ENCODE measurements at places on chromosomes 6 and 20.

DNA sequence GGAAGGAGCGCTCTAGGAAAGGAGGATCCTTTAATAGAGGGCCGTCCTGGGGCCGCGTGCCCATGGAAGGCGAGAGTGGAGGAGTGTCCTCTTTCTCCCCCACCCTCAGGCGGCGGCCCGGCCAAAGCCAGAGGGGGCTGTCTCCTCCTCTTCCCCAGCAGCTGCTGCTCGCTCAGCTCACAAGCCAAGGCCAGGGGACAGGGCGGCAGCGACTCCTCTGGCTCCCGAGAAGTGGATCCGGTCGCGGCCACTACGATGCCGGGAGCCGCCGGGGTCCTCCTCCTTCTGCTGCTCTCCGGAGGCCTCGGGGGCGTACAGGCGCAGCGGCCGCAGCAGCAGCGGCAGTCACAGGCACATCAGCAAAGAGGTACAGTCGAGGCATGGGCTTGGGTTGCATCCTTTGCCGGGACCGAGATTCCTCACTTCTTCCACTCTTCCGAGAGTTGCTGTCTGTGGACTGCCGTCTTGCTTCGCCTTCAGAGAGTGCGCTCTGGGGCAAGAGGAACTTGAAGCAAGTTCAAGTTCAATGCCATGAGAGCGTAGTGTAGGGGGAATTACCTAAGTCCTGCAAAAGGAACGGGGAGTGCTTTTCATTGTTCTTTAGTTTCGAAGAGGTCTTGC lies at the start of gene LAMA2:
TSS of gene LAMA2 (plus strand) at position 148 of the 621 bp plus-strand sequence. CDS start at position 256, 108 bp downstream.
- H3K27ac ChIP-seq: no peak within 1 kb of the TSS
- H3K27me3 ChIP-seq: peaks cover 3% of the 10 kb centered on the region
- DNase-seq: no peak
- no peaks in the 10 kb centered on the region for H3K36me3 ChIP-seq
- peak within 1 kb of the TSS; percentile 37 for H3K4me3 ChIP-seq

DNA sequence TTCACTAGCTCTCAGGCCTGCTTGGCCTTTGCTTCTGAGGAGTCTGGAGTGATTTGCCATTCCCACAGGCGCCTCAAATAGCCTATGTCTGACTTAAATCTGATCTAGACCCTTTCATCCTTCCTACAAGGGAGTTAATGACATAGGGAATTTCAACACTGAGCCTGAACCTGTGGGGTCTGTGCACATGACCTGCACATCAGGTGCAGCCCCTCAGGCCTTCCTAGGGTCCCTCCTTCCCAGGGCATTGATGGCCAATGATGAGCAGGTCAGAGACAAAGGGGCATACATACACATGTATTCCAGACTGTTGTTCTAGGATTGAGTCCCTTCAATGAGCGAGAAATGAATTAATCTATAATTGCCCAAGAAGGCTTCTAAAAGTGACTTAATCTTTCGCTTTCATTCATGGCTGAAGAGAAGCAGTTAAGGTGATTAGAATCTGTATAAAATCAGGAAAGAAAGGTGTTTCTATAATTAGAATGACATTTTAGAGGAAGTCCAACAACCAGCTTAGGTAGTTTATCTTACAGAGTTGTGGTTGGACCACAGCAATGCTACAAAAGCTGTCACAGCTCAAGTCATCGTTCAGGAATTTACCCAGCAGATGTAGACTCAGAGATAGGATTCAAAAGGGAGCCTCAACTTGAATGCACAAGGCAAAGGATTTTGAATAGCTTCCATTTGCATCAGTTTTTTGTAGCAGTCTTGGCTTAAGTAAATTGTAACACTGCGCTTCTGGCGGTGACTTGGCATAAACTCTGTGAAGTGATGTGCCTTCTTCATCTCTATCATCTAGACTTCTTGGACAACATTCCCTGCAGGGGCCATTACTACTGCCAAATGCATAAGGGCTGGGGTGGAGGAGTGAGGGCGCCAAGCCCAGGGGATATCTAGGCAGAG lies 27.0 kb upstream of the TBC1D7 start:
- peak; percentile 31 for DNase-seq
- no peaks in the 10 kb centered on the region for H3K36me3 ChIP-seq
- no peaks in the 10 kb centered on the region for H3K27me3 ChIP-seq
- H3K4me1 ChIP-seq: peaks cover 53% of the 10 kb centered on the region
- peak overlapping the region; percentile 82 for H3K4me3 ChIP-seq
- H3K27ac ChIP-seq: peak overlapping the region; percentile 99

DNA sequence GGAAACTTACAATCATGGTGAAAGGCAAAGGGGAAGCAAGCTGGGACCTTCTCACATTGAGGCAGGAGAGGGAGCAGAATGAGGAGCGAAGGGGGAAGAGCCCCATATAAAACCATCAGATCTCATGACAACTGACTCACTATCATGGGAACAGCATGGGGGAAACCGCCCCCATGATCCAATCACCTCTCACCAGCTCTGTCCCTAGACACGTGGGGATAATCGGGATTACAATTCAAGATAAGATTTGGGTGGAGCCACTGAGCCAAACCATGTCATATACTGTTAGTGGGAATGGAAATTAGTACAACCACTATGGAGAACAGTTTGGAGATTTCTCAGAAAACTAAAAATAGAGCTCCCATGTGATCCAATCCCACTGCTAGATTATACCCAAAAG lies 163.7 kb downstream of the MANEA start:
- H3K36me3 ChIP-seq: no peaks in the 10 kb centered on the region
- no peak overlapping the region for H3K4me3 ChIP-seq
- no peaks in the 10 kb centered on the region for H3K27me3 ChIP-seq
- no peaks in the 10 kb centered on the region for H3K4me1 ChIP-seq
- no peak for DNase-seq

- DNase-seq: no peak
- no peak overlapping the region for H3K27ac ChIP-seq
Measured at GRCh38 chr6:75436869-75437268, 56.7 kb downstream of the FILIP1 start.

- no peak overlapping the region for H3K27ac ChIP-seq
- no peak overlapping the region for H3K4me3 ChIP-seq
- no peaks in the 10 kb centered on the region for H3K4me1 ChIP-seq
- DNase-seq: no peak
Measured at GRCh38 chr6:46476301-46476700, 14.9 kb downstream of the RCAN2 start.

GRCh38 chr6:101799531-101799930 lies 406.0 kb downstream of the GRIK2 start:
- H3K27me3 ChIP-seq: no peaks in the 10 kb centered on the region
- no peak for DNase-seq
- no peak overlapping the region for H3K4me3 ChIP-seq

DNA sequence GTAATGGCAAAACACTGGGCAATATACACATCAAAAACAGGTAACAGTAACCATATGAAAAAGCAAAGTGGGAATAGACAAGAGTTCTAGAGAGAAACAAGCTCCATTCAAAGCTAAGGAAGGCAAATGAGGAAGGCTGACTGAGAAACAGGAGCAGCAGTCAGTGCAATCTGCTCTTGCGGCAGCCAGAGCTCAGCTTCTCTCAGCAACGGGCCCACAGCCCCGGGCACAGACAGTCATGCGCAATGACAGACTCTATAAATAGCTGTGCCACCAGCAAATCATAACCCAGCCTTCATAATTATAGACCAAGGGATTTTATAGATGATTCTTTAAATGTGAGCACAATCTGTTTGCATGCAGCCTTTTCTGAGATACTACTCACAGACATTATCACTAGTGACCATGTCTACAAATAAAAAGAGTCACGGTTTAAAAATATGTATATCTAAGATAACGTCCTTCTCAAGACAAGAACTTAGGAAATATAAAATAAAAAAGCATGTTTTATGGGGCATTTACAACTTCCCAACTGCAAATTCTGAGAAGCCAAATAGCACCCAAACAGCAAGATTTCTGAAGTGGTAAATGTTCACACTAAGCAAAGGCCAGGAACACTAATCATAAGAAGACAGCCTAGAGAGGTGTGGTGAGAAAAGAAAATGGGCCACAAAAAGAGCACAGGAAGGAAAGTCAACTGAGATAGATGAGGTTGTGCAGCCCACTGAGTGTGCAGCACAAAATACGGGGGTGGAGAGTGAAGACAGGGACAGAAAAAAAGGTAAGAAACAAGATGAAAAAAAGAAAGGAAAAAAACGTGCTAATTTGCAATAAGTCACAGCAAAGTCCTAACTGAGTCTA lies 39.9 kb upstream of the BEND6 start:
- H3K36me3 ChIP-seq: no peaks in the 10 kb centered on the region
- no peak for DNase-seq
- H3K4me3 ChIP-seq: no peak overlapping the region
- H3K4me1 ChIP-seq: no peaks in the 10 kb centered on the region

DNA sequence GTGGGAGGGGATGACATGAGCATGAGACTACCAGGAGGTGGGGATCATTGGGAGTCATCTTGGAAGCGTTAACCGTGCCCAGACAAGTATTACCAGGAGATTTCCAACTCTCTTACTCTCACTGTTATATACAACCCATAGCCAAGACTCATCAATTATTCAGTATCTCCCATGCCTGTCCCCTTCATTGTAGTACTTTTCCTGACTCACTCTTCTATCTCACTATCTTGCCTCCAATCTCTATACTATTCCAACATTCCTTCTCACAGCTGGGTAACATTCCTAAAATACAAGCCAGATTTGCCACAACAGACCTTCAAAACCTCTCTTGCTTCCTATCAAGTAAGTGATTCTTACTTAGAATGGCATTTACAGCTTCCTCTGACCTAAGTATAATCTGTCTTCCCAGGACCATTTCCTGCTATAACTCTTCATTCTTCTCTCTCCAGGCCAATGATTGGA lies 226.3 kb upstream of the SMLR1 start:
- H3K4me1 ChIP-seq: peaks cover 6% of the 10 kb centered on the region
- H3K36me3 ChIP-seq: no peaks in the 10 kb centered on the region
- no peaks in the 10 kb centered on the region for H3K27me3 ChIP-seq
- no peak overlapping the region for H3K4me3 ChIP-seq
- DNase-seq: no peak
- no peak overlapping the region for H3K27ac ChIP-seq

DNA sequence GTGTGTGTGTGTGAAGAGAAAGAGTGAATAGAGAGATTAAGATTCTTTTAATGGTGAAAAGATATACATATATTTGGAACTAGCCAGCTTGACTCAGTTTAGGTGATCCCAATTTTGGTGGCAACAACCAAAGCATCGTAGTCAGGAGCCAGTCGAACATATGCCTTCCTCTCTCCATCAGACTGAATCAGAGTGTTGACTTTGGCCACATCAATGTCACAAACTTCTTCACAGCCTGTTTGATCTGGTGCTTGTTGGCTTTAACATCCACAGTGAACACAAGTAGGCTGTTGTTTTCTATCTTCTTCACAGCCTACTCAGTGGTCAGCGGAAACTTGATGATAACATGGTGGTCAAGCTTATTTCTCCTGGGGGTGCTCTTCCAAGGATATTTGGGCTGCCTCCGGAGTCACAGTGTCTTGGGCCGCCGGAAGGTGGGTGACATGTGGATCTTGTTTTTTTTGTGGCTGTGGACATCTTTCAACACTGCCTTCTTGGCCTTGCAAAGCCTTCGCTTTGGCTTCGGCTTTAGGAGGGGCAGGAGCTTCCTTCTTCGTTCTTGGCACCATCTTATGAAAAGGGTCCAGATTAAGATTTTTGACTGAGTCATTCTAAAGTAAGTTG lies 3.4 kb downstream of the HLA-F start:
- DNase-seq: no peak
- H3K36me3 ChIP-seq: peaks cover 34% of the 10 kb centered on the region
- peaks cover 62% of the 10 kb centered on the region for H3K4me1 ChIP-seq
- peak overlapping the region; percentile 67 for H3K27ac ChIP-seq
- no peaks in the 10 kb centered on the region for H3K27me3 ChIP-seq

- DNase-seq: no peak
- H3K4me1 ChIP-seq: peaks cover 22% of the 10 kb centered on the region
- H3K4me3 ChIP-seq: no peak overlapping the region
Measured at GRCh38 chr6:32883789-32884188, 29.8 kb downstream of the PSMB9 start.

DNA sequence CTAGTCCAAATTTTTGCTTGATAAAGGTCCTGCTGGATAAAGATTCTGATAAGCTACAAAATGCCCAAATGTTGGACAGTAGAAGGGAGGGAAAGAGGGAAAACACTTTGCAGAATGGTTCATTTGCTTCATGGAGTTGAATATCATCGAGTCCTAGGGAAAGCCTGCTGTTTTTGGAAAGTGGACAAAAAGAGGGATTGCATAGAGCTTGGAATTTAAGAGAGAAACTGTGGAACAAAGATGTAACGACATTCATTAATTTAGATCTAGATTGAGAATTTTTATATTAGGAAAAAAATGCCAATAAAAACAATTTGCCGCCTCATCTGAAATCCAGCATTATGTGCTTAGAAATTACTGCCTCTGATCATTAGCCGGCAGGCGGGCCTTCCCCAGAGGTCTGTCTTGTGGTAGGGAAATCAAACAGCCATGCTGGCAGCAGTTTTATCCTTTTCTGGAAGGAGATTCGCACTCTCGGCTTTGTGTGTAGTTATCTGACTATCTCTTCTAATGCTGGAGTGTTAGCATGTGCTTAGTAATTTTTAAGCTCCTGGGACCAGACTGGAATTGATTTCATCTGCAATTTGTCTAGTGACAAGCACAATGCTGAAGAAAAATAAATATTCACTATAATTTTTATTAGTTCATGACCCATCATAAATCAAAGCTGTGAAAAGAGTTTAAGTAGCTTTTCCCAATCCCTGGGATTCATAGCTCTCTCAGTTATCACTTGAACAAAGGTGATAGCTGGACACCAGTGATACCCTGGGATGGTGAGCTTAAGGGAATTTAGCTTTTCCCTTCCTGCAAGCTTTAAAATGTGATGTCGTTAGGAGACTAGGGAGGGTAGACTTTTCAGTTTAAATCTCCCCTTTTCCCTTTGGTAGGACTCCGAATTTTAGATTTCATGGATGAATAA lies 329.5 kb downstream of the PRL start:
- no peak overlapping the region for H3K27ac ChIP-seq
- no peaks in the 10 kb centered on the region for H3K27me3 ChIP-seq
- DNase-seq: no peak
- H3K4me3 ChIP-seq: no peak overlapping the region
- H3K4me1 ChIP-seq: peaks cover 5% of the 10 kb centered on the region

DNA sequence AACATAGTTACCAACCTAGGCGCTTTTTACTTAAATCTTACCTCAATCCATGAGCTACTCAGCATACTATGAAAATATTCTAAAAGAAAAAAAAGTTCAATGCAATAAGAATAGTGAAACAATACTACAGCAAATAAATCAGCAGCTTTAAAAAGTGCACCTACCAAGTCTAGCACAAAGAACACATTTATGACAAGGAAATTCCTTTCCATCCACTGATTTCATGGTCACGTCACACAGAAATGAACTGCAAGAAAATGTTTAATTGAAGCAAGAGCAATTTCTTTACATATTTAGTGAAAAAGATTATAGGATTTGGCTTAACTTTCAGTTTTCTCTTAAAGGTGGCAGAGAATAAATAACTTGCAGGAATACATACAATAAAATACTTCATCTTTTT lies 36.2 kb downstream of the IBTK start:
- peaks cover 27% of the 10 kb centered on the region for H3K36me3 ChIP-seq
- H3K27me3 ChIP-seq: no peaks in the 10 kb centered on the region
- H3K4me3 ChIP-seq: no peak overlapping the region
- H3K27ac ChIP-seq: no peak overlapping the region

- H3K4me1 ChIP-seq: no peaks in the 10 kb centered on the region
- no peaks in the 10 kb centered on the region for H3K36me3 ChIP-seq
- no peak for DNase-seq
- no peaks in the 10 kb centered on the region for H3K27me3 ChIP-seq
- H3K4me3 ChIP-seq: no peak overlapping the region
Measured at GRCh38 chr6:89172131-89172530, 26.3 kb downstream of the PM20D2 start.
